KBM-7 (cell line): ENCODE measurements at places on chromosomes 1 and 21.

- DNase-seq = no peak
These were observed 83.1 kb upstream of the S1PR1 start for GRCh38 chr1:101153692-101154091.

- no peak for DNase-seq
These were observed 312.6 kb downstream of the DPYD start for GRCh38 chr1:97608272-97608671.

GRCh38 chr1:189405419-189405818 lies 1072.2 kb downstream of the BRINP3 start:
- no peak for DNase-seq

DNA sequence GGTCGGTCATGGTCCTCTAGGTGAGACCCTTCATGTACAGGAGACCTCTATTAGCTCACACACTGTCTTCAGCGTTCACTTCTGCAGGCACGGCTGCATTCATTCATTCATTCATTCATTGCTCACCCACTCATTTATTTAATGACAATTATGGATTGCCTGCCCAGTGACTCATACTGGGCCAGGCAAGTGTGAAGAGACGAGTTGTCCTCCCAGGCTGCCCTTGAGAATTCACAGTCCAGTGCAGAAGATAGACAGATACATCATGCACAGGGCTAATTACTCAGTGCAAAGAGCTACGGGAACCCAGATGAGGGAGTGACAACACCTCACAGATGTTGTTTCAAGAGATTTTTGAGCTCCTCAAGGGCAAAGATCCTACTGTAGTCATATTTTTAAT lies 248.4 kb downstream of the TNR start:
- no peak for DNase-seq

- DNase-seq = no peak
These were observed 129.2 kb downstream of the ROR1 start for GRCh38 chr1:63902844-63903589.

DNA sequence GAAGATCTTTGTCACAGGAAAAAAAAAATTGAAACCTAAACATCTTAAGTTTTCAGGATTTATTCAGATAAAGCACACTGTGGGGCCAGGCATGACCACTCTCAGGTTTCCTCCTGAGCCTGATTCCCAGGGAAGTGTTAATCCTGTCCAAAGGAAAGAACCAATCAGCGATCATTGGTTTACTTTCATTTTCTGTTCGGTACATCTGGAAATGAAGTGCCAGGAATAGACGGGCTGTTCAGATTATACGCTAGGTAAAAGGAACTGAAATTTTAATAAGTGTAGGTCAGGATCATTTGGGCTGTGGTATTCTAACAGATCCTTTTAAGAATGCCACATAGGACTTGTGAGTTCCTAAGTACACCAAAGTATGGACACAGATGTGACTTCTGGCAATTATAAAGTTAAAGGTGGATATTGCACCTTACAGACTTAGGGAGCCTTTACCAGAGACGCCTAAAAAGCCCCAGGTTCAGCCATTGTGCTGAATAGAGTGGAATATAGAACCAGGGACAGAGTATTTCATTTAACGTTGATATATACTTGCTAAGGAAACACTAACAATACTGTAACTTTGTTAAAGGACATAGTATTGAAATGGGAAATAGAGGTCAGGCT lies 9.3 kb upstream of the CACYBP start:
- DNase-seq = peak; percentile 65
